ENCODE measurements at places on chromosomes 16 and 17.

GRCh38 chr16:68486502-68487202 lies 38.3 kb upstream of the SMPD3 start:
- DNase-seq = no peak

GRCh38 chr16:70395345-70395901 lies 43.5 kb downstream of the ST3GAL2 start:
- peak; percentile 83 for DNase-seq

DNA sequence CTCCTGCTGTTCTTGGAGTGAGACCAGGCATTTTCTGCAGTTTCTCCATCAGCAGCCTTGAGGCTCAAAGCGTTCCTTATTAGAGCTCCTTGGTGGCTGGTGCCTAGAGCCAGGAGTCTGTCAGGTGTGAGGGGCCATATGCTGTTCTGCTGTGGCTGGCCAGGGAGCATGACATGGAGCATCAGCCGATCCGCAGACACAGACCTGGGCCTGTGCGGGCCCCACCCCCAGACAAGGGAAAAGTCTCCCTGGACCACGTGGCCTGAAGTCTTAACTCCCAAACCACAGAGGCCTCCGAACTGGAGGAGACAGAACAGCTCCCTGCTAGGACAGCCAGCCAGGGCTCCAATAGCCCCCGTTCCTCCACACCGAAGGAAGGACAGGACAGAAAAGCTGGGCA lies 162.7 kb upstream of the CIBAR2 start:
- no peak for DNase-seq

GRCh38 chr17:11511696-11512095 lies 86.6 kb upstream of the DNAH9 start:
- no peak for DNase-seq

DNA sequence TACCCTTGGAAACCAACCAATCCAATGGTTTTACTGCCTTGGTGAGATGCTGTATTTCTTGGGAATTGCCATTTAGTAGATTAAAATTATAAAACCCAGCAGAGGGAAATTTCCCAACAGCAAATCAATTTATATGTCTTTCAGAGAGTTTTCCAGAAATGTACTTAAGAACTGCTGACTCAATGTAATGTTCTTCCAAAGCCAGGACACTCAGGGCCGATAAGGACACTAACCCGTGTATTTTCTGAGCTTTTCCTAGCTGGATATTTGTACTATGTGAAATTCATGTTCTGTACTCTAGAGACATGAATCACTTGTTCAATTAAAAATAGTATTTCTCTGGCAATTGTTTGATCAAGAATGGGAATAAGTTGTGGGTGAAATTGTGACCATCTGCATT lies 121.4 kb downstream of the KCNJ2 start:
- no peak for DNase-seq

- no peak for DNase-seq
Measured at GRCh38 chr16:22664561-22664997, 149.4 kb upstream of the HS3ST2 start.

GRCh38 chr17:60513014-60513413 lies 13.0 kb downstream of the APPBP2 start:
- DNase-seq = no peak

GRCh38 chr16:10339777-10340732 lies 45.8 kb upstream of the ATF7IP2 start:
- DNase-seq = no peak

DNA sequence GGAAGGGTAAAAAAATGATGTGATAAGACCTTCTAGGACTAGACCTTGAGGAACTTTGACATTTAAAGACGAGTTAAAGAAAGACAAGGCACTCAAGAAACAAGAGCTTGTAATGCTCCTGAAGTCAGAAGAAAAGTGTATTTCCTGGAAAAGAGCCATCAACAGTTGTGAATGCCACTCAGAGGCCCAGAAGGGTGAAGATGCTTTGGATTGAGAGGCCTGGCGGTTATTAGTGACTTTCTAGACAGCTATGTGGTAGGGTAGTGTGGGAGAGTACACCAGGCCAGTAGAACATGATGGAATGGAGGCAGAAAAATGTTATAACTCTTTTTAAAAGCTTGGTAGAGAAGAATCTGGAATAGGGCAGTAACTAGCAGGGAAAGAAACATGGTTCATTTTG lies 34.1 kb upstream of the ANKFN1 start:
- no peak for DNase-seq

- peak; percentile 25 for DNase-seq
Measured at GRCh38 chr17:1108765-1109605, 70.8 kb downstream of the ABR start.

DNA sequence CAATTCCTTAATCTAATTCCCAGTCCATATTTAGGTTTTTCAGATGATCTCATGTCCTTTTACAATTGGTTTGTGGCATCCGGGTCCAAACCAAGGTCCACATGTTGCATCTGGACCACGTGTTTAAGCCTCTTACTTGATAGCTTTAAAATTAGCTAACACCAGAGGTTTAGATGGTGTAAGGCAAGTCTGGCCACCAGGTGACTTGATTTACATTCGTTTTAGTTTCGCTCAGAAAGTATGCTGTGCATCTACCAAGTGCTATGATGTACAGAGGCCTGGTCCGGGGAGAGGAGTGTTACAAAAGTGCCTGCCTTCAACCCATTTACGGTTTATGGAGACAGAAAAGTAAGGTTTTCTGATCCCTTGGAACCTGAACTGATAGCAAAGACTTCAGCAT lies 878 bp upstream of the DNAJA2 start:
- DNase-seq = peak; percentile 34

DNA sequence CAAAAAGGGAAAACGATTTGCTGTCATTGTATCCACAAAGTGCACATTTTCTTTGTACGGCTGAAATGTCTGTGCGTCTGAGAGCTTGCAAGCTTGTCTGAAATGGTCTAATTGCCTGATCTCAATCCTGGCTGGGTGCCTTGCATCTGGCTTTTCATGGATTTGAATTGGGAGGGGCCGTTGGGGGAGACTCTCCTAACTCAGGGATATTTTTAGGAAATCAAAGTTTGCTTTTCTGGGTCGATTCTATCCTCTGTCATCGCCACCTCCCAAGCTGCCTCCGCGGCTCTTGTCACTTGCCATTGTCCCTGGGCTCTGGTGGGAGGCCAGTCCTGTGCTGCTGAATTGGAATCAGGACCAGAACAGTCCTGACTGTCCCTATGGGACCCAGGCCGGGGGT lies 33.3 kb upstream of the MGAT5B start:
- DNase-seq = no peak

GRCh38 chr16:85275533-85276249 lies 163.4 kb upstream of the CIBAR2 start:
- DNase-seq = peak; percentile 70

DNA sequence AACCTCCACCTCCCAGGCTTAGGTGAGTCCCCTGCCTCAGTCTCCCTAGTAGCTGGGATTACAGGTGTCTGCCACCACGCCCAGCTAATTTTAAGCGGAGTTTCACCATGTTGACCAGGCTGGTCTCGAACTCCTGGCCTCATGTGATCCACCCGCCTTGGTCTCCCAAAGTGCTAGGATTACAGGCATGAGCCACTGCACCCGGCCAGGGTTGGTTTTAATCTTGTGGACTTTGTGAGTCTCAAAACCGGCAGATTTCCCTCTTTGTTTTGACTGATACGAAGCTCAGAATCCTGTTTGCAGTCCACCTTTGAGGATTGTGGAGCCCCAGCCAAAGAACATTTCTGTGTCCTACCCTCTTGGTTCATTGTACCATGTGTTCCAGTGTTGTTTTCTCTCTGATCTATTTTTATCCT lies 16.4 kb upstream of the CPSF4L start:
- DNase-seq = no peak

GRCh38 chr17:13835151-13835550 lies 233.4 kb upstream of the HS3ST3A1 start:
- DNase-seq = no peak

DNA sequence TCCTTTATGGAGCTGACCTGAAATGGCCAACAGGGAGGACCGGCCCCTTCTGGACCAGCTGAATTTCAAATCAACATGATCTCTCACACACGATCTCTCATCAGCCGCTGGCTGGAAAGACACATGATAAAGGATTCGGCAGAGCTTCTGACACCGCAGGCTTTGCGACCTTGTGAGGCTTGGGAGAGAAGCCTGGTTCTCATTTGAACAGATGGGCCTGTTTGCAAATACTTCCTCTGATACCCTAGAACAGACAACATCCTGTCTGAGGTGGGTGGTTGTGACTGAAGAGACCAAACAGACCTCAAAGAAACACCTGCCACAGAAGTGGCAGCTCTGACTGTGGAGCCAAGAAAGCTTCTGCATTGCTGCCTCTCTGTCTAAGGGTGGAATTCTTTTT lies 77.9 kb upstream of the SDK2 start:
- DNase-seq = peak; percentile 28

GRCh38 chr17:31532081-31532480 lies 140.6 kb downstream of the RAB11FIP4 start:
- no peak for DNase-seq

DNA sequence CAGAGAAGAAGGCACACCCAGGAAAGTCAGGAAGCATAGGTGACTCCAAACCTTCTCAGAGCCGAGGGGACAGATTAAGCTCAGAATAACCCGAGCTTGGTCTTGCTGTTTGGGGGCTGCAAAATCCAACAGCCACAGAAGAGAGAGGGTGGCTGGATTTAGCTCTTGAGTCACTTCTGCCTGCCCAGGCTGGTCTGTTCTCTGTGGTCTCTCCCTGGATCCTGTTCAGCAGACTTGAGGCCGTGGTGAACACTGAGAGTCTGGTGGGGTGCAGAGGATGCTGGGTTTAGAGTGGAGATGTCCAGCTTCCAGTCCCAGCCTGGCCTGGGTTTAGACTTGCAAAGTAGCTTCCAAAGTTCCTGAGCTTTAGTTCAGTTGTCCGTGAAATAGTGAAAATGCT lies 8.8 kb downstream of the SLC26A11 start:
- DNase-seq = no peak

DNA sequence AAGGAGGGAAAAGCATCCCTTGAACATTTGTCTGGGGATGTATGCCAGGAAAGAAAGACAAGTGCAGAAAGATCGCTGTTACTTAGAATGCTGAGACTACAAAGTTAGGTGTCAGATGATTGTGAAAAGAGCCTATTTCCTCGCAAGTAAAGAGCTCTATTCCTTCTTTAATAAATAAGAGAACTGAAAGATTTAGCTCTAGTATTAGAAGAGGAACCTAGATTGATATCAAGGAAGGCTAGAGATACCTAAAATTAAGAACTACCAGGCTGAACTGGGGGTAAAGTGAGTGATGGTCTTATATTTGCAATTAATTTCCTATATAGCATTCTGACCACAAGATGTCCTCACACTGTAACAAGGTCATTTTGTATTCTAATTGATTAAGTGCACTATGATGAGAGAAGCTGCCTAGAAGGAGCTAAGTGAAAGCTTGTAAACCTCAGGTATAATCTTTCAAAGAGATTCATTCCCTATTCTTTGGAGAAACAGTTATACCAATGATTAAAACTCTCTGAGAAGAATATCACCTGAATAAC lies 62.3 kb downstream of the SSH2 start:
- no peak for DNase-seq

DNA sequence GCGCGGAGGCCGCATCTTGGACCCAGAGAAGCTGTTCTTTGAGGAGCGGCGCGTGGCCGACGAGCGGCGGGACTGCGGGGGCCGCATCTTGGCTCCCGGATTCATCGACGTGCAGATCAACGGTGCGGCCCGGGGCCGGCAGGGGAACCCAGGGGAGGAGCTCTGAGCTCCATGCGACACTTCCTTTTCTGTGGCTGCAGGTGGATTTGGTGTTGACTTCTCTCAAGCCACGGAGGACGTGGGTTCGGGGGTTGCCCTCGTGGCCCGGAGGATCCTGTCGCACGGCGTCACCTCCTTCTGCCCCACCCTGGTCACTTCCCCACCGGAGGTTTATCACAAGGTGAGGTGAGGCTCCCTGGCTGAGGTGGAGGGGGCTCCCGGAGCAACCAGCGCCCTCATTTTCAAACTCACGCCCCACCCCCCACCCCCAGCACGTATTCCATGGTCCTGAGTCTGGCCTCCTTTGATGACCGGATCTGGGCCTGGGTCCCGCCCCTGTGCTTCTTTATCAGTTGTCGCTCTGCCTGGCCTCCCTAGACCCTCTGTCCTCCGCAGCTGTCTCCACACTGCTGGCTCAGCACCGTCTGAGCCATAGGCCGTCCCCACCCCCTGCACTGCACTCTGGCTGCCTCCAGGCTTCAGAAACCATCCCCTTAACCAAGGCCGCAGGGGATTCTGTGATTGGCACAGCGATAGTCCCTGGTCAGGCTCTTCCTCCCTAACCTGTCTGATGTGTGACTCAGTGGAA lies 787 bp downstream of the AMDHD2 start:
- peak; percentile 68 for DNase-seq

- no peak for DNase-seq
Measured at GRCh38 chr17:77501751-77502625, 361.2 kb downstream of the SEC14L1 start.

DNA sequence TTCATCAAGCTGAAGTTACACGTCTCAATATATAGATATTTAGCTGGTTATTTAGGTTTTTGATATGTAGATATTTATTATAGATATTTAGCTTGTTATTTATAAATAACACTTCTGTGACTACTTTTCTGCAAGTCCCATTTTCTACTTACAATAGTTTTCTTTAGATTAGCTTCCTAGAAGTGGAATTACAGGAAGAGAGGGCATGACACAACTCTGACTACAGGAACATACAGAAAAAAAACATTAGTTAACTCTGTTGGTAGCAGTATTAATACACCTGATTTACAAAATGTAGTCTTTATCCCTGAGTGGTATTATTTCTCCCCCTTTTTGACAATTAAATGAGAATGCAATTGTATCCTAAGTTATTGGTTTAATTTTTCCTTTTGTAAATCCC lies 21.2 kb upstream of the CCL1 start:
- DNase-seq = no peak

DNA sequence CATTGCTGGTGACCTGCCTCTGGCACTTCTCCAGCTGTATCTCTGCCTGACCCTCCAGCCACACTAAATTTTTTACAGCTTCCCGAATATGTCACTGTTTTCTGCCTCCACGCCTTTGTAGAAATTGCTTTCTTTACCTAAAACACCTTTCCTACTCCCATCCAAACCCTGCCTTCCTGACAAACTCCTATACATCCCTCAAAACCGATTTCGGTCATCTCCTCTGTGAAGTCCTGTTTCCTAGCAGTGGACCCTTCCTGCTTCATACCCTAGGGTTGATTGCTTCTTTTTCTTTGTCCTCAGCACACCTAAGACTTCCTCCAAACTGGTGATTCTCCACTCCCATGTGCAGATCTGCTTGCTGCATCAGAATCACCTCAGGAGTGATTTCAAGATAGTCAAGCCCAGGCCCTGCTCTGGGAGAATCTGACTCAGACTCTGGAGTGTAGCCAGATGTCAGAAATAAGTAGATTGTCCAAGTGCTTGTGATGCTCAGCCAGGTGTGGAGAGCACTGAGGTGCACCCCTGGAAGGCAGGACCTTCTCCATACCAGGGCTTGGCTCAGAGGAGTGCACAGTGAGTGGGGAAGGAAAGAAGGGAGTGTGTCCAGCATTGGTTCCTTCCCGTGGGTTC lies 184.2 kb downstream of the COPRS start:
- no peak for DNase-seq

GRCh38 chr17:71825687-71826086 lies 295.1 kb upstream of the SOX9 start:
- no peak for DNase-seq

DNA sequence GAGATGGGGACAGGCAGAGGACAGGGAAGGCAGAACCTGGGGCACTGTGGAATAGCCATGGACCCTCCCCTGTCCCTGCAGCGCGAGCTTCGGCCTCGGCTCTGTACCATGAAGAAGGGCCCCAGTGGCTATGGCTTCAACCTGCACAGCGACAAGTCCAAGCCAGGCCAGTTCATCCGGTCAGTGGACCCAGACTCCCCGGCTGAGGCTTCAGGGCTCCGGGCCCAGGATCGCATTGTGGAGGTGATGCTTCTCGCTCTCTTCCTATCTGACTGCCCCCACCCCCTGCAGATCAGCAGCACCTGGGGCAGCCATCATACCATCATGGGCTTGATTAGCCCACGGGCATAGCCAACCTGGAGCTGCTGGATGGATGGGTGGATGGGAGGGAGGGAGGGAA lies 13.5 kb downstream of the NHERF1 start:
- DNase-seq = no peak
